ENCODE measurements at places on chromosomes 11 and 22.

DNA sequence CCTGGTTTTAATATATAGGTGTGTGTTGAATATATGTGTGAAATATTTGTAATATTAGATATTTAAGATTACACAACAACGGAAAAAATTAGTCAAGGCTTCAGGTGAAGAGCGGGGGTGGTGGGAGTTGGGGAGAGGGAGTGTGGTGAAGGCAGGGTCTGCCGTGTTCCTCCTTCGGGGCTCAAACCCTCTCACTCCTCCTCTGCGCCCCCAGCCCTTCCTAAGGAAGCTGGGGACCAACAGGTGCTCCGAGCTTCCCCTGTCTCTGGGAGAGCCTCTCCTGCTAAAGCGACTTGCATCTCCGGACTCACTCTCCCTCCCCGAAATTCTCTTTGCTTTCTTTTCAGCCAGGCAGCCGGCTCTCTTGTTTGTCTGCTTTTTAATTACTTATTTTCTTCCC, 960 bp upstream of the CADM1 start:
- no peak for DNase-seq

GRCh38 chr22:24696551-24697001, 77.9 kb downstream of the PIWIL3 start:
- DNase-seq = no peak

- no peak for DNase-seq
Observed at GRCh38 chr11:132186699-132187098, 816.3 kb downstream of the NTM start.

DNA sequence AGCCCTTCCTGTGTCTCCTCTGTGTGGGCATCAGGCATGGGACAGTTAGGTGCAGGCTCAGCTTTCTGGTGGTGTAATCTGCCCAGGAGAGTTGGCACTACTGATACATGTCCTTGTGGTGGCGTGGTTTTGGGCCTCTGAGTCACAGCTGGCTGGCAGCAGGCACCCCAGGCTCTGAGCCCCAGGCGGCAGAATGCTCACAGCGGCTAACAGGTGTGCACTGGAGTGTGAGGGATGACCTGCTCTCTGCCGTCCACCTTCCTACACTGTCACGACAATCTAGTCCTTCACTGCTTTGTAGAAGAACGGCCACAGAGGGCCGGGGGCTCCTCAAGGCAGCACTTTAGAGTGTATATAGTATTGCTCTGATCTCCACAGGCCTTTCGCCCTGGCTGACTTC, 100.3 kb upstream of the PITPNB start:
- DNase-seq = no peak

All from NCI-H2029 treated with DMSO at 0.1 percent for 48 hours (cell line).